Jurkat, Clone E6-1 (cell line): ENCODE measurements at places on chromosomes 6 and 20.

- DNase-seq: no peak
Observed at GRCh38 chr20:43767686-43768474, 41.1 kb upstream of the GTSF1L start.

DNA sequence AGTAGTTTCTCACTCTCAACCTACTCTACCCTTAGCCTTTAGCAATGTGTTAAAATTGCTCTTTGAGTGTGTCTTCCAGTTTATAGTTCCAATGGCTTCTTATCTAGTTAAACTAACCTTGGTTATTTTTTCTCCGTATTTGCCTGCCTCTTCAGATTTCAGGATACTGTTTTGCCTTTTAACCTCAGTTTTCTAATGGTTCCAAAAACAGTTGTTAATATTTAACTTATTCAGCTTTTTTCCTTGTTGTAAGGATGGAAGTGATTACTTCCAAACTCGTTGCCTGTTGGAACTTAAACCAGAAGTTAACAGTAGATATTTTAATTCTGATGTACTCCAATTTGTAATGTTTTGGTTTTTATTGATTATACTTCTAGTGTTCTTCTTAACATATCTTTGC is 1574.9 kb downstream of the HACE1 start:
- DNase-seq: no peak

DNA sequence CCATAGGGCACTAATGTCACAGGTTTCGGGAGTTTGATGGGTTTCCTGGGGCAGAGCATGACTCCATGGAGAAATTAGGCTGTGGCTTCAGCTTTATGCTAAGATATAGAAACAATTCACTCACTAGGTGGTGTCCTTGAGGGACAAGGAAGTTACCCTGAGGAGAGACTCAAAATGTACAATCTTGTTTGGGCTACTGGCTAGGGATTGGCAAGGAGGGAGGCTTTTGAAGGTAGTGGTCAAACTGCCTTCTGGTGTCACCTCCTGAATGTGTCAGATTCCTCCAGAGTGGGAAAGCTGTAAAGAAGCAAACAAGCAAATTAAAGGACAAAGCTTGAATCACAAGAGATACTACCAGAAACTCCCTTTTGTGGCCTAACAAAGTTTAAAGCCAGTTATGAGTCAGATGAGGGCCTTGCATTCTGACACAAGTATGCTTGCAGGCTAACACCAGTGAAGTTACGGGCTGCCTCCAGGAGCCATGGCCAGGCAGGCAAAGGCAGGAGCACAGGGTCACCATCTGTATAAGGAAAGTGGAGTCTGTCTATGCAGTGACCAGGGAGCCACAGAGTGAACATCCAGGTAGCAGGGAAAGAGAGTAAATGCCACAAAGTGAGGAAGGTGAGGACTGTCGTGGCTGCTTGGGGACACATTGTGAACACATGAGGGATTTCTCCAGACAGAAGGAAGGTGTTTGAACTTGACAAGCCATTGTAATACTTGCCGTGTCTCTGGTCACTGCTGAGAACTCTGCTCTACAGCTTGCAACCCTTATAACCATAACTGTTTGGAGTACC is 107.7 kb upstream of the DTNBP1 start:
- DNase-seq: no peak

- DNase-seq: no peak
Observed at GRCh38 chr6:12182676-12183075, 107.5 kb upstream of the EDN1 start.

GRCh38 chr6:47057830-47058540 is 15.9 kb upstream of the ADGRF1 start:
- no peak for DNase-seq

- no peak for DNase-seq
Observed at GRCh38 chr6:125363039-125363823, 61.5 kb upstream of the HDDC2 start.

DNA sequence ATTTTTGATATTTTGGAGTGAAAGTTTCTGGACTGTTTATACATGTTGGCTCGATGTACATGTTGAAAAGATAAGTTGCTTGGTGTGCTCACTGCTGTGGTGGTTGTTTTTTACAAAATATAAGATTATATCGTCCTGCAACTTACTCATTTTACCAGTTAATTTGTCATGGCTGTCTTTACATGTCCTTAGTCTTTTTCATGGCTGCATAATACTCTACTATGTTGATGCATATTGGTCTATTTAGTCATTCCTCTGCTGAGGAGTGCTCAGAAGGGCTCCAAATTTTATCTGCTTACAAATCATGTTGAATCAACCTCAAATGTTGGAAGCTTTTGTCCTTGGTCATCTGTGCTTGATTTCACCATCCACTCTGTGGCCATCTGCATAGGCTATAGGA is 164.6 kb downstream of the BCKDHB start:
- DNase-seq: no peak

GRCh38 chr6:37021356-37022129 is 16.1 kb downstream of the FGD2 start:
- DNase-seq: peak; percentile 68

DNA sequence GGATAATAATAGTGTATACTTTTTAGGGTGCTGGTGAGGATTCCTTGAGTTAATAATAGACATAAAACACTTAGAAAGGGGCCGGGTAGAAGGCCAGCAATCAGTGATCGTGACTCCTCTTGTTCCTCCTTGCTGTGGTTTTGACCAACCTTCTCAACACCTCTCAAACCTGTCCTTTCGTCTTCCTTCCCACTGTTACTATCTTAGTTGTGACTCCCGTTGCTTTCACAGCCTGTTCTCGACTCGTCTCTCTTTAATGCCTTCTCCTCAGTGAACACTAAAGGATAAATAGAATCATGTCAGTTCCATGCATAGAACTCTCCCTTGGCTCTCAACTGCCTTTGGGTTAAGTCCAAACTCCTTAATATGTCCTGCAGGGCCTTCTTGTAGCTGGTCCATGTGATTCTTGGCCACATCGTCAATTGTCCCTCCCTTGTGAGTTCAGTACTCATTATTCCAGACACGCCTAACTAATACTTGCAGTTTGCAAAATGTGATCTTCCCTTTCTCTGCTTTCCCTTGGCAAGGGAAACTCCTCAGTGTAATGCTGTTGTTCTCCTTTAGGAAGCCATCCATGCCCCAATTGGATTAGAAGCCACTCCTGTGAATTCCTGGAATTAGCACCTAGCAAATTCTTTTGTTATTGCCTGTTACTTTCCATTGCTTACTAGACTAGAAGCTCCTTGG is 164.9 kb downstream of the UTRN start:
- no peak for DNase-seq

DNA sequence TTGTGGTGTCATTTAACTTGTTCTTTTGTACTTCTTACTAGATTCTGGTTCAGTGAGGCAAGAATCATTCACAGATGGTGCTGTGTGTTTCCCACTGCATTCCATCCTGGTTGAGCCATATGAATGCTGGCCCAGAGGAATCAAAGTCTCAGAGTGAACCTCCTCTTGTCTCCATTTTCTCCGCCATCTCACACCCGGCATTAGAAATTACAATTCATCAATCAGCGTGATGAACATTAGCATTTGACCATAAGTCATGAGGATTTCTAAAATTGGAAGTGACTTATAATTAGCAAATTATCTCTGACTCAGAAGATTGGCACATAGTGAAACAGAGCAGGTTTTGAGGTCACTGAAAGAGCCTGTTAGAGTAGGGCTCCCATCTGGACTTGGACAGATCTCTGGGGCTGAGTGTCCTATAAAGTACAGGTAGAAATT is 25.2 kb downstream of the TNFAIP3 start:
- no peak for DNase-seq

DNA sequence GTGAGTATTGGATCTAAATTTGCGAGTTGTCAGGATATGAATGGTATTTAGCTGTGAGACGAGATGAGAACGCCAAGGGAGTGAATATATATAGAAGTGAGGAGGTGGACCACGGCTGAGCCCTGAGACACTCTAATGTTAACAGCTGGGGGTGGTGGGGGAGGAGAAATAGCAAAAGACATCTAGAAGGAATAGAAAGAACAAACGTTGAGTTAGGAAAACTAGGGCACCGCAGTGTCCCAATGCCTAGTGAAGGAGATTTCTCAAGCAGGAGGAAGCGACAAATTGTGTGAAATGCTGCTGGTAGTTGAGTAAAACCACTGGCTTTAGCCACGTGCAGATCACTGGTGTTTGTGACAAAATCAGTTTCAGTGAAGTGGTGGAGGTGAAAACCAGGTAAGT is 56.9 kb downstream of the CD164 start:
- DNase-seq: no peak

- no peak for DNase-seq
Observed at GRCh38 chr6:129901910-129902309, 40.8 kb upstream of the TMEM244 start.

GRCh38 chr6:32370505-32370904 is 1.2 kb downstream of the TSBP1 start:
- DNase-seq: no peak
